Left cardiac atrium (tissue), 4 donors: ENCODE measurements at places on chromosomes 12 and 14. TPM values are rescaled to one million over a fixed set of nuclear protein-coding genes. Genes with fewer than 3 reads are reported as not detected.

DNA sequence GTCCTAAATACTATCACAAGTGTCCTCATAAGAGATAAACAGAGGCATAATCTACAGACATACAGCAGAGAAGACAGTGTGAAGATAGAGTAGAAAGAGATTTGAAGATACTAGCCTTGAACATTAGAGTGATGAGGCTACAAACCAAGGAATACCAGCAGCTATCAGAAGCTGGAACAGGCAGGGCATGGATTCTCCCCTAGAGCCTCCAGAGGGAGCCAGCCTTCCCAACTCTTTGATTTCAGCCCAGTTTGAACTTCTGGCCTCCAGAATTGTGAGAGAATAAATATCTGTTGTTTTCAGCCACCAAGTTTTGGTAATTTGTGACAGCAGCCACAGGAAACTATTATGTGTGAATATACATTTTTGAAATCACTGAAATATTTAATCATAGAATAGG, 47.2 kb downstream of the CCDC91 start:
- DNase-seq = no peak

GRCh38 chr14:92665661-92666110, 82.7 kb downstream of the LGMN start:
- no peak for DNase-seq

DNA sequence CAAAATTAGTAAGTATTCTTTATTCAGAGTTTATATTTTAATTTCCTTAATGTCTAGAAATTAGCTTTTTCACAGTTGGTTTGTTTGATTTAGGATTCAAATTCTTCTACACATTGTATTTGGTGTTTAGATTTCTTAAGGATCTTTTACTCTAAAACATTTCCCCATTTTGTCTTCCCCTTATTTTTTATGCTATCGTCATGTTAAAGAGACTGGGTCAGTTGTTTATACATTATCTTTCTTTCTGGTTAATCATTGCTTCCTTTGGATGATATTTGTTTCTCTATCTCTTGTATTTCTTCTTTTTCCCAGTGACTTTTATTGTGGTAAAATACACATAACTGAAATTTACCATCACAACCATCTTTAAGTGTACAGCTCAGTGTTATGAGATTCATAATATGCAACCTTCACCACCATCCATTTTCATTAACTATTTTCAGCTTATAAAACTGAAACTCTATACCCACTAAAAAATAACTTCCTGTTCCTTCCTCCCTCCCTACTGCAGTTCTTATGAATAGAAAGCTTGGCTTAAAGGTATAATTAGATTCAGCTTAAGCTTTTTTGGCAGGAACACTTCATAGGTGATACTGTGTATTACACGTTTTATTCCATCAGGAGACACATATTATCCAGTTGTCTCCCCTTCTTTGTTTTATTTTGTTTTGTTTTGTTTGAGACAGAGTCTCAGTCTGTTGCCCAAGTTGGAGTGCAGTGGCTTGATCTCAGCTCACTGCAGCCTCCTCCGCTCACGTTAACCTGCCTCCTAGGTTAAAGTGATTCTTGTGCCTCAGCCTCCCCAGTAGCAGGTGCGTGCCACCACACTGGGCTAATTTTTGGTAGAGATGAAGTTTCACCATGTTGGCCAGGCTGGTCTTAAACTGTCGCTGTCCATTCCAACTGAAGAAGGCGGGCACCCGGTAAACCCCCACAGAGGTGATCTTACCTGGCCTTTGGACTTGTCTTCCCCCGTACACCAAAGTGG, 45.0 kb downstream of the NOPCHAP1 start:
- DNase-seq = no peak

JKAMP gene
- total RNA-seq = 31.6 TPM
